ENCODE measurements at places on chromosomes 2 and 18.

DNA sequence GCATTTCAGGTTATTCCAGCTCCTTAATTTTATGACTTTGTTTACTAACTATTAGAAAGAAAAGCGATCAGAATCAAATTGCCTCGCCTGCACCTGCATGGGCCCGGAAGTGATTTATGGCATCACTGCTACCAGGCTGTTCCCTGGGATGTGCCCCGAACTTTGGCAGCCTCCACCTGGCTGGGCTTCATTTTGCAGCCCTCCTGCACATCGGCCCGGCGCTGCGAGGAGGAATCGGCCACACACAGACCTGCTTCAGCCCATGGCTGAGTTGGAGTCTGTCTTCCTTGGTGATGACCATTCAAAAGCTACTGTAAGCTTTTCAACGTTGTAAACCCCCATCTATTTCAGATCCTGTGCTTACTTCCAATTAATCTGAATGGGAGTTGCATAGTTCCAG, 638.0 kb downstream of the RNF144A start:
- no peak for DNase-seq

DNA sequence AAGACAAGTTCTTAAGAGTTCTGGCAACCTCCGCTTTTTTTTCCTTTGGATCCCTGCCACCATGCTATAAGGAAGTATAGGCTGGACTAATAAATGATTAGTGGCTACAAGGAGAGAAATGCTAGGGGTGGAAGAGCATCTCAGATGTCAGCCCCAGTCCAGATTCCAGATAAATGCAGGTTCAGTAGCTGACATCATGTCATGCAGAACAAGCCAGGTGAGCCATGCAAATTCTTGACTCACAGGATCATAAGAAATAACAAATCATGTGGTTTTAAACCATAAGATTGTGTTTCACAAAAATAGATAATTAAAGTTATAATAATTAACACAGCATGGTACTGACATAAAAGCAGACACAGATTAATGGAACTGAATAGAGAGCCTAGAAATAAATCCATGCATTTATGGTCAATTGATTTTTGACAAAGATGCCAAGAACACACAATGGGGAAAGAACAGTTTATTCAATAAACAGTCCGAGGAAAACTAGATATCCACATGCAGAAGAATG, 152.9 kb upstream of the SESTD1 start:
- no peak for DNase-seq

DNA sequence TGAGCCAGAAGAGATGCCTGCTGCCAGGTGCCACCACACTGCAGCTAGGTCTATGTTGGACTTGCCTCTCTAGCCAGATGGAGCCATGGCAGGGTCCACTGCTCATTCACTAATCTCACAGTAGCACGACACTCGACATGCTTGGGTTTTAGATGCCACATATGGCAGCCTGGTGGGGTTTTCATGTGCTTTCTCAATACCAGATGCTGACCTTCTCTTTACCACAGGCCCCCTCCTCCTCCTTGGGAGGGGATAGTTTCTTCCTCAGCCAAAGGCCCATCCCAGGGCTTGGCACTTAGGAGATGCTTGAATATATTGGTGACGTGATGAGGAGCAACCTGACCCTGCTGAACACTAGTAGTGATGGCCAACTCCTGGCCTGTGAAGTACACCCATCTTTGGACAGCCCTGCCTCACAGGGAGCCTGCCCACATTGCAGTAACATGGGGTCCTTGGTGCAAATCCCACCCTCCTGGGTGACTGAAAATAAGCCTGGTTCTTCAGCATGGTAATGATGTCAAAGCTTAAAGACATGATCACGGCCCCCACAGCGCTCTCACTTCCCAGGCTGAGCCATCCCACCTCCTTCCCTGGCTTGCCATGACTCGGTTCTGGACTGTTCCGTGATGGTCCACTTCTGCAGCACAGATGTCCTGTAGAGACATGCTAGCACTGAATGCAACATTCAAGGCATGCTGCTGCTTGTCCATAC, 227.5 kb downstream of the SH3RF3 start:
- no peak for DNase-seq

DNA sequence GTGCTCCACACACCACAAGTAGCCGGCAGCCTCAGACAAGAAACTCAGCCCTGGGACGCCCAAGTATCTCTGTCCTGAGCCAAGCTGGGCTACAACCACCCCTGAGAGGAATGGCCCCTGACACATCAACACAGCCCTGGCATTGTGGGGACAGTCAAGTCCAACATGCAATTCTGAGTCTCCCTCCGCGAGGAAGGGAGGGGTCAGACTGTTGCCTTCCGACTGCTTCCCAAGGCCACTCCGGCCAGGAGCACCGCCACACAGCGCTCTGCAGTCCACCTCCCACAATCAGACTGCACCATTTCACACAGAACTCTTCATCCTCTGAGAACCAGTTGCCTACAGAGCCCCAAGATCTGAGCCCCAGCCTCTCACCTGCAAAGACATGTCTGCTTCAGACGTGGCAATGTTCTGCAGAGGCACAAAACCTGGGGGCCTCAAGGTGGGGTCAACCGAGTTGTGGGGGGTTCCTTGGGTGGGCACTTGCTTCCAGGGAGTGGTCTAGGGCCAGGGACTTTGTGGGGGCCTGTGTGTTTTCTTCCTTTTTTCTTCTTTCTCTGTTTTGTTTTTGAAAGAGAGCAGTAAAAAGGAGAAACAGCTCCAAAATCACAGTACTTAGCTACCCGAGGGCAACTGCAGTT, 76.7 kb upstream of the SALL3 start:
- DNase-seq: no peak

DNA sequence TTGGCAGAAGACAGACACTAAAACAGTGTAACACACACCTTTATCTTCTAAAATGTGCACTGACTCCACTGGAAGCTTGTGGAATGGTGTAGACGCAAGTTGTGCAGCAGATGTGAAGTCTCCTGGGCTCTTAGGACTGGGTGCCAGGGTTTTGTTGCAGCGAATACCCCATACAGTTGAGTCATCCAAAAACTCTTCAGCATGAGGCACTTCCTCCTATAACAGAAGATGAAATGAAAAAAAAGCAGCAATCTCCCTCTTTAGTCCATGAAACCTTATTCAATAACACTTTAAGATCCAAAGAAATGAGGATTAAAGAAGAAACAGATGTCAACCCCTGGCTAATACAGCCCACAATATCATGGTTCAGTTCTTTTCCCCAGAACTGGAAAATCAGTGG, 22.2 kb downstream of the BUB1 start:
- no peak for DNase-seq
